ENCODE measurements at places on chromosomes 6 and 20.

DNA sequence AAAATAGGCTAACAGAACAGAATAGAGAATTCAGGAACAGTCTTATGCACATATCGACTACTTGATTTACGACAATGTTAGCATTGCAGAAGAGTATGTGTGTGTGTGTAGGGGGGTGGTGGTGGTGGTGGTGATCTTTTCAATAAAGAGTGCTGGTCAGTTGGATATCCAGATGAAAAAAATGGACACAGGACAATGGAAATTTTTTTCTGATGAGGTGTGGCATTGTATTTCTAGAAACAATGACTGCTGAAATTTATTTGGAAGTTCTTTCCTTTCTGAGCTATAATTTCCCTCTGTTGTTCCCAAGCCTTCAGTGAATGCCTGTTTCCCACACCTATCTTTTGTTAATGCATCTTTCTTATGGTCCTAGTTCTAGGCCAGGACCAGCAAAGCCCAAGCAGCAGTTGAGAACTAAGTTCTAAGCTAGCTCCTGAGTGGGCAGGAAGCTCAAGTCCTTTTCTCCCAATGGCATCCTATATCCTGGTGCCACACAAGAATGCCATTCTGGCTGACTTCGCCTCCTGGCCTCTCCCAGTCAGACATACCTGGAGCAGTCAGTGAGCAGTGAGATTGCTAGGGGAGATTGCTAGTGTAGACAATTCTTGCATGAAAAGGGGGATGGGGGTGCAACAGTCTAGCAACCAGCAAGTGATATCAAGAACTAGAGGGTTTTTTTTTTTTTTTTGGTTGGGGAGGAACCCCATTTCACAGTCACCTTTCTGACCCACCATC is 1.2 kb upstream of the TOX2 start:
- DNase-seq, result no peak

DNA sequence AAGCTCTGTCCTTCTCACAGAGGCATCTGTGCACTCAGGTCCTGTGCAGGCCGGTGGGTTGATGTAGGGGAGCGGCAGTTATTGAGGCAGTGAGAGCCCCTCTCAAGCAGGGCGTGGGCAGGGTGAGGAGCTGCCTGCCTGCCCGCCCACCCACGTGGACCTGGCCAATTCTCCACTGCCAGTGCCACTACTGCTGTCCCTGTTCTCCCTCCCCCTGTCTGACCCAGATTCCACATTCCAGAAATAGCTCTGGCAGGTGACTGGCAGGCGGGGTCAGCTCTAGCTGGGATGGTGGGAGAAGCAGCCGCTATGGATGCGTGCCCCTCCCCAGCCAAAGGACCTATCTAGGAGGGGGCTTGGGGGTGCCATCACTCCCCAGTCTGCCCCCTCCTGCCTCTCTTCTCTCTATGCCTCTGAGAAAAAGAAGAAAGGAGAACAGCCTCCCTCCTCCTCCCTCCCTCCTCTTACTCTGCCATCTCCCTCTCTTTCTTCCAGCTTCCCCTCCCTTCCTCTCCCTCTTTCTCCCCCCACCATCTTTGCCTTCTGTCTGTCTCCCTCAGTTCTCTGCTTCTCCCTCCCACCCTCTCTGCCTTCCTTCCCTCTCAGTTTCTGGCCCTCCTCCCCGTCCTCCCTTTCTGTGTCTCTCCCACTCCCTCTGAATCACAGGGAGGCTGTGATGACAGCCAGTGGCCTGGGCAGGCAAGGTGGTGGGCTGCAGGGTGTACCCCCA is 86.5 kb upstream of the MYL9 start:
- DNase-seq, result no peak

GRCh38 chr6:110341663-110342596 is 16.2 kb downstream of the METTL24 start:
- peak; percentile 5 for DNase-seq

- DNase-seq, result peak; percentile 27
Observed at GRCh38 chr6:17881085-17881858, 106.2 kb downstream of the KIF13A start.

DNA sequence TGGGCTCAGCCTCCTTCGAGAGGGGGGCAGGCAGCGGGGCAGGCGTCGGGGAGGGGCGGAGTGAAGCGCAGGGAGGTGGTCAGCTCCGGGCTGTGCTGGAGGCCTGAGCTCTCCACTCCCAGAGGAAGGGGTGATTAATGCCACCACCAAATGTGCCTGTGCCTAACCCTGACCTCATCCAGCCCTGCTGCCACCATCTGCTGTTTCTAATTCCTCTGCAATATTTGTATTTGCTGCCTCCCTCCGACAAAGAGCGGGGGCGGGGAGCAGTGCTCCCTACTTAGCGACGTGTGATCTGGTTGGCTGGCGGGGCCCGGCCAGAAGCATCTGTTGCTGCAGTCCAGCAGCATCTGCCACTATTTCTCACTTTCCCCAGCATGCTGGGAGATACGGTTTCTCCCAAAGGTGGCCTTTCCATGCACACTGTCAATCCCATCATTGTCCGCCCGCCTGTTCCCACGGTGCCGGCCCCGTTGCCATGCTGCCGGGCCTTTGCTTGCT is 47.0 kb downstream of the DLL1 start:
- DNase-seq, result no peak

DNA sequence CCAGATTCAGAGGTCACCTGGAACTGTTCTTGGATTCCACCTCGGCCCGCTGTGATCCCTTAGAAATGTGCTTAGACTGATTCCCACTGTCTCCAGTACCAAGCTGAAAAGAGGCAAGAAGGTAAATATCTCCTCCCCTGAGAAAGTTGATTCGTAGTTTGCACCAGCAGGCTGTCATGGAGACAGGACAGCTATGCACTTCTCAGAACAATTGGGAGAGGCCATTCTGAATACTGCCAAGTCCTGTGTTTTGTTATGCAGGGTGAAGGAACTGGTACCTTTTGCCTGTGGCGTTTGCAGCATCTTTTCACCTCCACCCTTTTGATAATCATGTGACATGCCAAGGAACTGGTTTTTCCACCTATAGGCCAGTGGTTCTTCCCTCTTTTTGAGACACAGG is 58.2 kb upstream of the RNGTT start:
- DNase-seq, result no peak

DNA sequence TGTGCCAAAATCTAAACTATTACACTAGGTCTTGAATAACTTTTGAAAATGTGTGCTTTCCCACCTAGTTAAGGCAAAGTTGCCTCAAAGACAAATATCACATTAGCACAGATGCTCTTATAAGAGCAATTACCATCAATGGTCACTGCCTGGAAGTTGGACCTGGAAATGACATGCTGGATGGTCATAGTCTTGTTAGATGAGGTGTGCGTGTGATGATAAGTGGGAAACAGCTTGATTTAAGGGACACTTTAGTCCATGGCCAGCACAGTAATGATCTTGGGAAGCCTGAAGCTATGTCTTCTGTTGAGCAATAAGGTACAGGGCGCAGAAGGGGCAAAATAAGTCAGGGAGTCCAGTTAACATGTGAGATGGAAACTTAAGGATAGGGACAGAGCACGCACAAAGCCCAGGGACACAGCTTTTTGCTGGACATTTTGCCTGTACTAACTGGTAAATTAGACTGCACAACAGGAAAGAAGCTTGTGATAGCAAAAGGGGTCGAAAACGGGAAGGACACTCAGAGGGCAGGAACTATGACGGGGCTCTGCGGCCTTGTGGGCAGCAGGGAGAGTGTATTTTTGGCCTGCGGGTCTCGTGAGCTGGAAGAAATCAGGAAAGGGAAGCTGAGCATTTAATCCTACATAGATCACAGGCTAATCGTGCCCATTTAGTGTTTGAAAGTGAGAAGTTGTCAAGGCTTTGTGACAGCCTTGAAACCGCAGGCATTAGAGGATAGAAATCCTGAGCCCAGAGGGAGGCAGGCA is 66.7 kb upstream of the BMP2 start:
- DNase-seq, result no peak

- DNase-seq, result no peak
Observed at GRCh38 chr6:8352966-8353340, 82.4 kb downstream of the SLC35B3 start.

DNA sequence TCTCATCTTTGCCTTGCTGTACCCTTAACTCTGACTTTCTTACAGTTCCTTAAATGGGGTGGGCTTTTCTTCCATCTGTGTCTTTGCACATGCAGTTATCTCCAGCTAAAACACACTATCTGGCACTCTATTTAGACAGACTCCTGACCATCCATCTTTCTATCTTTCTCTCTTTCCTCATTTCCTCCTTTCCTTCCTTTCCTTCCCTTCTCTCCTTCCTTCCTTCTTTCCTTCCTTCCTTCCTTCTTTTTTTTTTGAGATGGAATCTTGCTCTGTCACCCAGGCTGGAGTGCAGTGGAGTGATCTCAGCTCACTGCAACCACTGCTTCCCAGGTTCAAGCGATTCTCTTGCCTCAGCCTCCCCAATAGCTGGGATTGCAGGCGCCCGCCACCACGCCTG is 8.2 kb downstream of the NOTCH4 start:
- DNase-seq, result no peak

DNA sequence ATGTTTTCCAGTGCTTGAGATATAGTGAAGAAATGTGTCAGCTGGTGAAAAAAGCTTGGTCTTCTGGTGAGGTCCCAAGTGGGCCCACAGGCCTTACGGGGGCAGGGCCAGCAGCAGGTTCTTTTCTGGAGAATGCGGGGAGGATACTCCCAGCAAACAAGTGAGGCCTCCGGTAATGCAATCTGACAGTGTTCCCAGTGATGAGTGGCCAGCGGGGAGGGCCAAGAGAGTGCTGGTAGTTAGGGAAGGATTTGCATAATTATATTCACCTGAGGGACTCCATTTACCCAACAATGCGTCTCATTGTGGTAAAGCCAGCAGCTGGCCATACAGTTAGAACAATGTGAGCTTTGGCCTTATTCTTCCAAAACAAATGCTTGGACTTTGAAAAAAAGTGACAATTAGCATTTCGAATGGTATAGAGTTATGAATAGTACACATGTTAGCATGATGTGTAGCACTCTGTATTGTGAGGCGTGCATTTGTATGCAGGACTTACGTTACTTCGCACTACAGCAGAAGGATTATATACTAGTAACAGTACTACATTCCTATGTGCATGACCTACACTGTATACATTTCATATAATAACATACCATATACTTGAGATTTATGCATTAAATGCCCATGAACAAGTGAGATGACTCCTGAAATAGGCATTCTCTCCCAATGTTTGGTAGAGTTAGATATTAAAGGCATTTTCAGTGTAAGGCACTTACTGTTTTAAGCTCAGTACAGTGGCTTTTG is 69.8 kb downstream of the MYB start:
- DNase-seq, result peak; percentile 51

- peak; percentile 46 for DNase-seq
Observed at GRCh38 chr6:157410045-157410444, 29.1 kb downstream of the ZDHHC14 start.

DNA sequence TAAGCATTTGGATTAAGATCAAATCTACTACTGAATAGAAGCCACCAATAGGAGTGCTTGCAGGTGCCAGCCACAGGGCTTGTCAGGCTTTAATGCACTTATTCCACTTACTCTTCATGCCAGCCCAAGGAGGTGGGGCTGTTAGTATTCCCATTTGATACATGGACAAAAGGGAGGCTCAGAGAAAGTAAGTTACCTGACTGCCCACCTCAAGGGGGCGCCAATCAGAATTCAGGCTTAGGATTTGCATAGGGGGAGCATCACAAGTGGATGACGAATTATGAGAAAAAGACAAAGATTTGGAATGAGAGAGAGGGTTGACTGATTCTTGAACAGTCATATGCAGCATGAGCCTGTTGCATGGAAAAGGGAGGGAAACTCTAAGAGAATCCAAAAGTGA is 188.4 kb upstream of the TSHZ2 start:
- peak; percentile 4 for DNase-seq

DNA sequence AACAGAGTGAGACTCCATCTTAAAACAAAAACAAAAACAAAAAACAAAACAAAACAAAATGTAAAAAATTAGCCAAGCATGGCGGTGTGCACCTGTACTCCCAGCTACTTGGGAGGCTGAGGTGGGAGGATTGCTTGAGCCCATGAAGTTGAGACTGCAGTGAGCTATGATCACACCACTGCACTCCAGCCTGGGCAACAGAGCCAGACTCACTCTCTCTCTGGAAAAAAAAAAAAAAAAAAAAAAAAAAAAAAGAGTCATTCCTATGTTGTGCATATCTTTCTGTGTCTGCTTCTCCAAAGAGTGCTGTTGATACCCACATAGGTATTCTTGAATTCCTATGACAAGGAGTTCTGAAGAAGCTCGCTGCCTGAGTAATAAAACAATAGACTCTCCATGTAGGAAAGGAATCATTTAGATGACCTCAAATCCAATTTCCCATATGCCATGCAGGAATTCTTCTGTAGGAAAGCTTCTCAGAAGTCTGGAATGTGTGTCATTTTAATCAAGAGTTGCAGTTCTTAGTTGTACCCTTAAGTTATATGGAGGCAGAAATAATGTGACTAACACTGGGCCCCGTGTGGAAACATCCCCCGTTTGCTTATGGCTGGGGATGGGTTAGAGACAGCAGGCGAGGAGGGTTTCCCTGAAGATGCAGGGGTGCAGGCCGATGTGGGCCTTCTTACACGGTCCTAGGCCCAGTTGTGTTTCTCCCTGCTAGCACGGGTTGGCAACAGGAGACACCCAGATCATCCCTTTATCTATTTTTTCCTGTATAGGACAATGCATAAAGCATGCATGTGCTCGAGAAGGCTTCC is 79.4 kb downstream of the ZDHHC14 start:
- peak; percentile 71 for DNase-seq

GRCh38 chr20:1872459-1873097 is 22.6 kb upstream of the SIRPA start:
- DNase-seq, result no peak

- no peak for DNase-seq
Observed at GRCh38 chr6:78864957-78865356, 2.4 kb upstream of the IRAK1BP1 start.

DNA sequence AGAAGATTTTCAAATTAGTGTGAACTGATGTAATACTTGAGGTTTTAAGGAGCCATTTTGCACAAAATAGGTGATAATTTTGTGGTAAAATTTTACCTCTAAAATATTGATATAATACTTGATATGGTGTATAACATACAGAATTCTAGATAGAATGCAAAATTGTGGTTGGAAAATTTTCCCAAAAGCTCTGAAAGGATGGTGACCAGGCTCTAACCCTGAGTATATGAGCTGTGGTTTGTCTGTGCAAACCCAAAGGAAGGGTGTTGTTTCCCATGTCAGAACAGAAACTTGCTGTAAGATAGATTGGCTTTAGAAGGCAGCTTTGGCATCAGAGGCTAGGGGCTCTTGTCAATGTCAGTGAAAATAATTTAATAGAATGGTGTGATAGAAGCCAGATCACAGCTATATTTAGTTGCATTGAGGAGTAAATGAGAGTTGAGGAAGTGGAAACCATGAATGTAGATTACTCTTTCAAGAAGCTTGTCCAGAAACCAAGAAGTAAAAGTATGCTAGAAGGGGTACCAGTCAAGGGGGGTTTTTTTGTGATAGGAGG is 257.7 kb downstream of the FARS2 start:
- no peak for DNase-seq

- peak; percentile 71 for DNase-seq
Observed at GRCh38 chr20:5191829-5192569, 65.2 kb downstream of the CDS2 start.

Data from fibroblast of skin of scalp (primary cell).